ENCODE measurements at places on chromosomes 7 and 10. TPM values are rescaled to one million over a fixed set of nuclear protein-coding genes. Genes with fewer than 3 reads are reported as not detected.

DNA sequence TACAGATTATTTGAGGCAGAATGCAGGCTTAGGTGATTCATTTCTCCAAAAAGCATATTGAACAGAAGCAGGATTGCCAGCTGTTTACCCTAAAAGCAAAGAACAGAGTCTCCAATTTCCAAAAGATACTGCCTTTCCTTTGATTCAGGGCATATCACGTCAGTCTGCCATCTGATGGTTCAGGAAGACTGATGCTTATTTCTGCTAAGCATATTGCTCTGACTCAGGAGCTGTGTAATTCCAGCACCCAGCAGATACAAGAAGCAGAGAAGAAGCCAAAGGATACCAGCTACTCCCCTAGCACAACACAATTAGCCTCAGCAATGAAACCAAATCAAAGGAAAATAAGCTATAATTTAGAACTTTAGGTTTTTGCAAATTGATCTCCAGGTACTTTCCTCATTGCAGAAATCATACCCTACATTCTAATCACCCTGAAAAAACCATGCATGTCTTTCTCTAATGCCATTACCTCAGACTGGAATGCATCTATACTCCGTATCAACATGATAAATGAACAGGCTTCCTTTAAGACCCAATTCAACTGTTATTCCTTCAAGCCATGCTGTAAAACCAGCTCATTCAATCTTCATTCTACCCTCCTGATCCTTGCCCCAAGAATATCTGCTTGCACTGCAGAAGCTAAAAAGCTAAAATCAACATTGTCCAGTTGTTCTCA lies 55.1 kb downstream of the ABI1 start:
- no peak for DNase-seq
- H3K27me3 ChIP-seq = no peaks in the 10 kb centered on the region
- peaks cover 54% of the 10 kb centered on the region for H3K4me1 ChIP-seq
- no peak overlapping the region for H3K4me3 ChIP-seq
- no peaks in the 10 kb centered on the region for H3K36me3 ChIP-seq
- no peak overlapping the region for H3K27ac ChIP-seq

- peak overlapping the region; percentile 85 for H3K27ac ChIP-seq
- peaks cover 13% of the 10 kb centered on the region for H3K4me1 ChIP-seq
- no peaks in the 10 kb centered on the region for H3K36me3 ChIP-seq
- no peaks in the 10 kb centered on the region for H3K27me3 ChIP-seq
- DNase-seq = peak; percentile 95
- H3K4me3 ChIP-seq = peak overlapping the region; percentile 77
These were observed 155.5 kb upstream of the LYZL2 start for GRCh38 chr10:30784897-30785605.

DNA sequence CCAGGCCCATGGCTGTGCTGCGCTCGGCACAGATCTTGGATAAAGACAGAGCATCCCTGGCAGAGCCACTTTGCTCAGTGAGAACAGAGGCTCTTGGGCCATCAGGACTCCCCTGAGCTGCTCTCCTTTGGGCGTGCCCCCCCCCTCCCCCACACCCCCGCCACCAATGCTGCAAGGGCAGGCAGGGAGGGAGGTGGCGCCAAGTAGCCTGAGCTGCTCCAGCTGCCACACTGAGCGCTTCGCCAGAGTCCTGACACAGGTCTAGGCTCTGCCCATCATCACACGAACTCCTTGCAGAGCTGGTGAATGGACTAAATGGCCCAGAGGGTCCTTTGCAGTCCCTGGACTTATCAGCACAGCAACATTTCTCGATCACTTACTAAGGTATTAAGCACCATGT lies 12.5 kb downstream of the AKR1B1 start:
- H3K4me1 ChIP-seq = no peaks in the 10 kb centered on the region
- no peak for DNase-seq
- no peak overlapping the region for H3K27ac ChIP-seq
- H3K27me3 ChIP-seq = no peaks in the 10 kb centered on the region
- H3K36me3 ChIP-seq = peaks cover 100% of the 10 kb centered on the region
- H3K4me3 ChIP-seq = no peak overlapping the region

GRCh38 chr10:58023341-58024073 lies 244.2 kb downstream of the IPMK start:
- H3K4me1 ChIP-seq = no peaks in the 10 kb centered on the region
- H3K4me3 ChIP-seq = no peak overlapping the region
- H3K27ac ChIP-seq = no peak overlapping the region
- H3K27me3 ChIP-seq = no peaks in the 10 kb centered on the region

DNA sequence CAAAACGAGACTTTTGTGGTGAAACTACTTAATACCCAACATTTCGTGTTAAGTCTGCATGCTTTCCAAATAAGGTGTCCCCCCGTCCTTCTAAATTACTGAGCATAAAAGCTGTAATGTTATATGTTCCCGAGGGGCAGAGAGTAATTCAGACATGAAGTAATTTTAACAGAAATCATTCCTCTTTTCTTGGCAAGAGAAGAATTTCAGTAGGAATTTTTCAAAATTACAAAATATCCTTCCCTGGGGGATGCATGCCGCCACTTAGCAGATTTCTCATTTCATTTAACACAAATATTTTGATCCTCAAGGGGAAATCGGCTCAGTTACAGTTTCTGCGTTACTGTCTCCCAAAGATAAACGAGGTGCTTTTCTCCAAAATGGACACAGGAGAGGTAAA lies 213.2 kb upstream of the RHOBTB1 start:
- H3K36me3 ChIP-seq = no peaks in the 10 kb centered on the region
- no peak overlapping the region for H3K4me3 ChIP-seq
- no peaks in the 10 kb centered on the region for H3K27me3 ChIP-seq
- no peak overlapping the region for H3K27ac ChIP-seq
- H3K4me1 ChIP-seq = no peaks in the 10 kb centered on the region

- H3K4me1 ChIP-seq = peaks cover 14% of the 10 kb centered on the region
- H3K4me3 ChIP-seq = no peak overlapping the region
These were observed 34.5 kb downstream of the GOT1 start for GRCh38 chr10:99395750-99396445.

GRCh38 chr7:100893910-100894721 lies 1.6 kb downstream of the ACHE start:
- no peak overlapping the region for H3K27ac ChIP-seq
- no peak for DNase-seq
- H3K36me3 ChIP-seq = no peaks in the 10 kb centered on the region
- H3K4me1 ChIP-seq = peaks cover 52% of the 10 kb centered on the region

GRCh38 chr10:15395935-15396334 lies 24.8 kb upstream of the FAM171A1 start:
- no peak overlapping the region for H3K4me3 ChIP-seq
- H3K27me3 ChIP-seq = no peaks in the 10 kb centered on the region
- no peaks in the 10 kb centered on the region for H3K36me3 ChIP-seq
- no peak overlapping the region for H3K27ac ChIP-seq
- H3K4me1 ChIP-seq = no peaks in the 10 kb centered on the region

- H3K27me3 ChIP-seq = no peaks in the 10 kb centered on the region
- H3K4me3 ChIP-seq = no peak overlapping the region
- no peaks in the 10 kb centered on the region for H3K36me3 ChIP-seq
- H3K4me1 ChIP-seq = no peaks in the 10 kb centered on the region
- no peak overlapping the region for H3K27ac ChIP-seq
These were observed 181.6 kb downstream of the NXPH1 start for GRCh38 chr7:8615019-8615418.

DNA sequence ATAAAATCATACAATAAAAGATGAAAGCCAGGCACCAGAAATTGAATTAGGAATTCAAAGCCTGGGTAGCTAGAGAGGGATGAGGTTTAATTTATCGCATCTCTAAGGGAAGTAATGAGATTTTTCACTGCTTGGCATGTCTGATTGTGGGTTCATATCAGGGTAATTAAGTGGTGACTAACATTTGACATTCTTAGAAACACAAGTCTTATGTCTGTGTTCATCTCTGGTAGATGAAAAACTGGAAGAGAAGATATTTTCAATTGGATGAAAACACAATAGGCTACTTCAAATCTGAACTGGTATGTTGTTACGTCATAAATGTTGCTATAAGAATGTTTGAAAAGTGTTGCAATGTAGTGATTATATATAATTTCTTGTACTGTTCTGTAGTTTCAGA lies 36.8 kb upstream of the ARMS2 start:
- no peak overlapping the region for H3K4me3 ChIP-seq
- H3K27ac ChIP-seq = no peak overlapping the region
- H3K27me3 ChIP-seq = no peaks in the 10 kb centered on the region
- no peaks in the 10 kb centered on the region for H3K36me3 ChIP-seq

- H3K27me3 ChIP-seq = no peaks in the 10 kb centered on the region
- peaks cover 6% of the 10 kb centered on the region for H3K4me1 ChIP-seq
- no peak overlapping the region for H3K27ac ChIP-seq
- H3K4me3 ChIP-seq = no peak overlapping the region
- no peak for DNase-seq
- no peaks in the 10 kb centered on the region for H3K36me3 ChIP-seq
These were observed 334.0 kb downstream of the SORCS1 start for GRCh38 chr10:106830471-106830870.

GRCh38 chr10:95121904-95122303 lies 52.6 kb upstream of the CYP2C8 start:
- no peak overlapping the region for H3K4me3 ChIP-seq
- H3K27me3 ChIP-seq = no peaks in the 10 kb centered on the region
- DNase-seq = no peak
- no peaks in the 10 kb centered on the region for H3K36me3 ChIP-seq

- H3K4me3 ChIP-seq = no peak overlapping the region
- H3K36me3 ChIP-seq = no peaks in the 10 kb centered on the region
- DNase-seq = no peak
- H3K27me3 ChIP-seq = no peaks in the 10 kb centered on the region
- peaks cover 5% of the 10 kb centered on the region for H3K4me1 ChIP-seq
- peak overlapping the region; percentile 15 for H3K27ac ChIP-seq
These were observed 31.3 kb downstream of the KIAA1217 start for GRCh38 chr10:24240041-24240751.

GRCh38 chr7:43855176-43855575 lies 14.1 kb downstream of the MRPS24 start:
- no peak for DNase-seq
- no peak overlapping the region for H3K27ac ChIP-seq
- no peaks in the 10 kb centered on the region for H3K27me3 ChIP-seq
- H3K4me1 ChIP-seq = no peaks in the 10 kb centered on the region

GRCh38 chr7:65975814-65976445 lies 6.1 kb downstream of the GUSB start:
- H3K27ac ChIP-seq = no peak overlapping the region
- DNase-seq = no peak
- peaks cover 14% of the 10 kb centered on the region for H3K4me1 ChIP-seq
- H3K4me3 ChIP-seq = no peak overlapping the region

DNA sequence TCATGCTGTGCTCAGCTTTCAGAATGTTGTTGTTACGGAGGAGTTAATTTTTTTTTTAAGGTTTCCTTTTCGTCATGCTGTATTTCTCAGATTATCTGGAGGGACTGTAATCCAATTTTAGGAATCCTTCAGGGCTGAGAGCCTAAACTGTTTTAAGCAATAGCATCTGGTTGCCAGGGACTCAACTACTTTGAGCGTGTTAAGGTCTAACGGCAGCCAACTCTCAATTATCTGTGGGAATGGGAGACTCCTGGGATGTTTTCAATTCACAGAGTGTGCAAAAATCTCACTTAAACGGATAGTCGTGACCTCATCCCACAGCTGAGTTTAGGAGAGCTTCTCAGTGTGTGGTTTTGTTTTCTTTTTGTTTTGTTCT lies 291.7 kb downstream of the AUTS2 start:
- no peaks in the 10 kb centered on the region for H3K27me3 ChIP-seq
- no peak for DNase-seq
- no peaks in the 10 kb centered on the region for H3K4me1 ChIP-seq
- no peak overlapping the region for H3K27ac ChIP-seq
- H3K4me3 ChIP-seq = no peak overlapping the region
- H3K36me3 ChIP-seq = no peaks in the 10 kb centered on the region

The AFAP1L2 gene
- 20.3 TPM for total RNA-seq

The ARID5B gene
- 33.6 TPM for total RNA-seq

The CXCL12 gene
- 55.0 TPM for total RNA-seq

The SUN3 gene
- not detected for total RNA-seq

The RADIL gene
- total RNA-seq = 12.1 TPM

The ZNF518A gene
- total RNA-seq = 20.8 TPM

The CRHR2 gene
- 0.29 TPM for total RNA-seq

The MAP3K8 gene
- total RNA-seq = 74.2 TPM

The OR13A1 gene
- total RNA-seq = not detected

The CNOT4 gene
- 27.0 TPM for total RNA-seq
